ENCODE measurements at places on chromosomes 3 and 15.

DNA sequence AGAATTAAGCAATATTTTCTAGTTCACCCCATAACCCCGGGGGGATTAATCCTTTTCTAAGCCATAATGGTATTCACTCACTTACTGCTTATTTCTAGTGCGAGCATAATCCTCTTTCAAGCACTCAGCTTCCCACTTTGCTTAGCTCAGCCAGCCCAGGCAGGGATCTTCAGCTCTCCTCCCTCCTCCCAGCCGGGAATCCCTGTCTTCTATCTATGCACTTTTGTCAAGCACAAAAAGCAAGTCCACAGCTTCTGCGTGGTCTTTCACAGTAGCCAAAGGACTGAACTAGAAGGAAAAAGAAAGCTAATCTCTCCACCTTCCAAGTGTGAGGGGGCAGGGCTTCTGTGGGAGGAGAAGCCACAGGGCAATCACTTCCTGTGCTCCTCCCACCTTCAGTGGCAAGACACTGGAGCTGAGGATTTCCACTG, 62.8 kb downstream of the PEX5L start:
- DNase-seq: no peak

GRCh38 chr3:96705895-96706294, 108.5 kb upstream of the EPHA6 start:
- DNase-seq: no peak

- no peak for DNase-seq
These were observed 132.6 kb upstream of the TBL1XR1 start for GRCh38 chr3:177329854-177330253.

DNA sequence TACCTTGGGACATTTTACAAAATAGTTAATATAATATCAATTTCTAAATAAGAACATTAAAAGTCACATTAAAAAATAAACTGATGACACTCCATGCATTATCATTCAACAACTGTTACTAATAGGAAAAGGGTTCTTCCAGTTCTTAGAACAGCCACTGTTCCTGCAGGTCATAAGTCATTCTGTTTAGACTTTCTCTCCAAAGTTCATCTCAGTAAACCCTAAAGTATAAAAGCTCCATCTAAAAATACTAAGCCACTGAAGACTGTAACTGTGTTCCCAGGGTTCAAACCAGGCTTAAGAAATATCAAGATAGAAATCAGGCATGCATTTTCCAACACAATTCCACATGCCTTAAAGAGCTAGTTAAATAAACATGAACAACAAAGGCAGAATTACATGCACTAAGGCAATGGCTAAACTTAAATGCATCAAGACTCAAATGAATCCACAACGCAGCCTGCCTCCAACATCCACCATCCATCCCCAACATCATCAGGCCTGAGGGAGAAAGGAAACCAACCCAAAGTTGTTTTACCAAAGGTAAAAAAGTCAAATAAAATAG, 46.2 kb downstream of the DMXL2 start:
- DNase-seq: no peak

- DNase-seq: no peak
These were observed 10.4 kb upstream of the POLR2M start for GRCh38 chr15:57696146-57696545.

All from CD4-positive, alpha-beta memory T cell (primary cell).